ENCODE measurements at places on chromosomes 3 and 15. TPM values are rescaled to one million over a fixed set of nuclear protein-coding genes. Genes with fewer than 3 reads are reported as not detected.
A peak's percentile ranks its signal among the peaks of the same experiment; 100 is the strongest.

The VGLL3 gene
- total RNA-seq = 4.2 TPM

The LRTM1 gene
- total RNA-seq = not detected

The GOLGA6A gene
- total RNA-seq = 0.06 TPM

The OR5K2 gene
- total RNA-seq = not detected

The OCA2 gene
- total RNA-seq = 2.5 TPM

The TUSC7 gene
- not detected for total RNA-seq

The OIP5 gene
- total RNA-seq = 0.94 TPM

DNA sequence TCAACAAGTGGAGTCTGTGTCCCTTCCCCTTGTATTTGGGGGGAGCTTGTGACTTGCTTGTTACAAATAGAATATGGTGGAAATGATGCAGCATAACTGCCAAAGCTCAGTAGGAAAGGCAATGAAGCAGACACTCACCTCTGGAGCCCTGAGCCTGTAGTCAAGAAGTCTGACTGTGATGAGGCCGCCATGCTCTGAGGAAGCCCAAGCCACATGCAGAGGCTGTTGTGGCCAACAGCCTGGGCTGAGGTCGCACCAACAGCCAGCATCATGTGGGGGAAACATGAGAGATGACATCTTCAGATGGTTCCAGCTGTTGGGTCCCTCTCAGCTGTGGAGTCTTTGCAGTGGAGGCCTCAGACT, 161.4 kb downstream of the CHSY1 start:
- no peak overlapping the region for H3K4me3 ChIP-seq
- DNase-seq = no peak
- H3K36me3 ChIP-seq = no peaks in the 10 kb centered on the region
- H3K4me1 ChIP-seq = peaks cover 24% of the 10 kb centered on the region

DNA sequence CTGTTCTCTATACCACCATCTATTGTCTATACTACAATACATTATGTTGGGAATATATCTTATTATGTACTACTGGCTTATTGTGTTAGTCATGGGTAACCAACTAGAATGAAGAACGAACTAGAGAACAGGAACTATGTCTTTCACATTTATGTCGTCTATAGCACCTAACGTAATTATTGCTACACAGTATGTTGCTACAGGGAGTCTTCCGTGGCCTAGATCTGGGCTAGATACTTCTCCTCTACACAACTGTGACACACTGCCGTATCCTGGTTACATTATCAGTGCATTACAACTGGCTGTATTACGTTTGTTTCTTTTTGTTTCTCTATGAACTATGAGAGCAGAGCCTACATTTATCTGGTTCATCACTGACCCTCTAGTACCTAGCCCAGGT, 34.0 kb downstream of the SCG5 start:
- no peaks in the 10 kb centered on the region for H3K36me3 ChIP-seq
- no peak for DNase-seq
- no peaks in the 10 kb centered on the region for H3K27me3 ChIP-seq
- H3K4me1 ChIP-seq = peaks cover 3% of the 10 kb centered on the region

DNA sequence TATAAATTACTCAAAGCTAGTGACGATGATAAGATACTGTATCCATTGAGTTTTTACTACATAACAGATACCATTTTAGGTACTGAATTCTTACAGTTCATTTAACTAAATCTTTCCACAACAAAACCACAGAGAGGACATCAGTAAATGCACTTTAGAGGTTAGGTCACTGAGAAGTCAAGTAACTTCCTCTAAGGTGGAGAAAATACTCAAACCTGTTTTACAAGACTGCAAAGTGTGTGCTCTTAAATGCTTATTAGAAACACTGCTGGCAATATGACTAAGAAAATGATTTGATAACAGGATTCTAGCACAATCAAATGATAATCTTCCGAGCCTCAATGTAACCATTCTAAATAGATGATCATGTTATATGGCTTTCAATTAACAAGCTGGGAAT, 99.4 kb downstream of the UBE3A start:
- H3K4me3 ChIP-seq = no peak overlapping the region
- H3K27me3 ChIP-seq = no peaks in the 10 kb centered on the region
- H3K27ac ChIP-seq = no peak overlapping the region
- no peaks in the 10 kb centered on the region for H3K4me1 ChIP-seq
- peaks cover 8% of the 10 kb centered on the region for H3K36me3 ChIP-seq
- peak; percentile 9 for DNase-seq

DNA sequence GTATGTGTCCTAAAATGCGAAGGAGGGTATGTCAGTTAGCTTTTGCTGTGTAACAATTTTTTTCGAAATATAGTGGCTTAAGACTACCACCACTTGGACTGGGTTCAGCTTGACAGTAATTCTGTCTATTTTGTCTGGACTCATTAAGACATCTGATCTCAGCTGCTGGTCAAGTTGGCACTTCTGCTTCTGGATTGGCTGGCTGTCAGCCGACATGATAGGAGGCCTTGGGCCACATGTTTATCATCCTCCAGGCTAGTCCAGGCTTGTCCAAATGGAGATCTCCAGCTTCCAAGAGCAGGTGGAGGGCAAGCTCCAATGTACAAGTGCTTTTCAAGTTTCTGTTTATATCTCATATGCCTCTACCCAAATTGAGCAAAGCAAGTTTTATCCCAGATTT, 95.9 kb downstream of the GALK2 start:
- no peak overlapping the region for H3K27ac ChIP-seq
- no peaks in the 10 kb centered on the region for H3K4me1 ChIP-seq

DNA sequence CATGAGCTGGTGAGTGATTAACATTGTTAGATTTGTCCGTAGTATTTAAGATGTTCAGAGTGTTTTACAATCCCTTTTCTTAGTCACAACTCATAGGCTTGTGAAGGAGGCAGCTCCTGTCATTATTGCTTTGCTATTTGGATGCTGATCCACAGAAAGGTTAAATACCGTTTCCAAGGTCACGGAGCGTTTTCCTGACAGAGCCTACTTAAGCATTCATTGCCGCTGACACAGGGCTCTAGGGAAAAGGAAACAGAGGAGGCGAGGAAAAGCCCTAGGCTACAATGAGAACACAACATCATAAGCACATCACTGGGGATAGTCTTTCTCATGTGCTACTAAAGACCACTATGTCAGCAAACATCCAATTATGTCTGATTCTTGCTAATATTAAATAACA, 38.5 kb upstream of the CPB1 start:
- no peak overlapping the region for H3K27ac ChIP-seq
- no peak overlapping the region for H3K4me3 ChIP-seq
- H3K27me3 ChIP-seq = no peaks in the 10 kb centered on the region
- H3K4me1 ChIP-seq = no peaks in the 10 kb centered on the region
- H3K36me3 ChIP-seq = no peaks in the 10 kb centered on the region
- DNase-seq = peak; percentile 41

GRCh38 chr15:80584973-80585525, 110.1 kb upstream of the ABHD17C start:
- H3K4me3 ChIP-seq = no peak overlapping the region
- no peaks in the 10 kb centered on the region for H3K27me3 ChIP-seq
- H3K36me3 ChIP-seq = peaks cover 5% of the 10 kb centered on the region

- DNase-seq = peak; percentile 69
- peak overlapping the region; percentile 71 for H3K27ac ChIP-seq
- no peak overlapping the region for H3K4me3 ChIP-seq
- H3K4me1 ChIP-seq = peaks cover 24% of the 10 kb centered on the region
These were observed 115.4 kb upstream of the PRICKLE2 start for GRCh38 chr3:64340641-64341101.

DNA sequence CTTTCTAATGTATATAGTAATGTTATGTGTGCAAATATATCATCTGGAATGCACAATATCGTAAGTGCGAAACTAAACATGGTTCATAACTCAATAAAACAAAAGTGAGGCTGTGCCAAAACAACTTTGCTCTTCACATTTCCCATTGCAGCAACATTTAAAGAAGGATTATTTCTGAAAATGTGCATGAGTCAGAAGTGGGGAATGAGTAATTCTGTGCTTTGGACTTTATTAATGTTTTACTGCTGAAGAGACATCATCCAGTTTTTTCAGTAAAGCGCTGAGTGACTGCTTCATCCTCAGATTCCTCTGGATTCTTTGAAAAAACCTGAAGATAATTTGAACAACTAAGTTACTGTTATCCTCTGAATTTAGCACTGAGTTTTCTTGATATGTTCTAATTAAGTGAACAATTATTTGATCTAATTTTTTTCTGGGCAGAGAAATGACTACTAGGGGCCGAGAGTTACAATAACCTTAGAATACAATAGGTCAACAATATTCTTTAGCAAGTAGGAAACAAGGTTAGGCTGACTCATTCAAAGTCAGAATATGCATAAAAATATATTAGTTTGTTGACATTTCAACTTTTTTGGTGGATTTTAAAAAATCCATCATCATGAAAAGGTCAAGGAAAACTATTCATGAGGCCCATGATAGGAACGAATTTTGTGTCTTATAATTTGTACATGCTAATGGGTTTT, 20.0 kb upstream of the PLCL2 start:
- DNase-seq = no peak
- H3K27me3 ChIP-seq = no peaks in the 10 kb centered on the region
- peak overlapping the region; percentile 45 for H3K27ac ChIP-seq
- no peaks in the 10 kb centered on the region for H3K36me3 ChIP-seq
- H3K4me3 ChIP-seq = no peak overlapping the region
- H3K4me1 ChIP-seq = peaks cover 7% of the 10 kb centered on the region

GRCh38 chr15:52113708-52114107, 1.1 kb upstream of the BCL2L10 start:
- no peak for DNase-seq
- no peaks in the 10 kb centered on the region for H3K36me3 ChIP-seq
- no peak overlapping the region for H3K27ac ChIP-seq
- H3K4me3 ChIP-seq = no peak overlapping the region
- H3K4me1 ChIP-seq = no peaks in the 10 kb centered on the region
- H3K27me3 ChIP-seq = no peaks in the 10 kb centered on the region

GRCh38 chr3:141051443-141052200, 475 bp downstream of the SPSB4 start:
- H3K4me1 ChIP-seq = peaks cover 7% of the 10 kb centered on the region
- DNase-seq = peak; percentile 67
- H3K4me3 ChIP-seq = peak overlapping the region; percentile 45
- no peaks in the 10 kb centered on the region for H3K27me3 ChIP-seq
- no peaks in the 10 kb centered on the region for H3K36me3 ChIP-seq

- H3K27me3 ChIP-seq = no peaks in the 10 kb centered on the region
- DNase-seq = peak; percentile 56
- no peak overlapping the region for H3K27ac ChIP-seq
These were observed 414.6 kb downstream of the FOXP1 start for GRCh38 chr3:71168880-71169411.

DNA sequence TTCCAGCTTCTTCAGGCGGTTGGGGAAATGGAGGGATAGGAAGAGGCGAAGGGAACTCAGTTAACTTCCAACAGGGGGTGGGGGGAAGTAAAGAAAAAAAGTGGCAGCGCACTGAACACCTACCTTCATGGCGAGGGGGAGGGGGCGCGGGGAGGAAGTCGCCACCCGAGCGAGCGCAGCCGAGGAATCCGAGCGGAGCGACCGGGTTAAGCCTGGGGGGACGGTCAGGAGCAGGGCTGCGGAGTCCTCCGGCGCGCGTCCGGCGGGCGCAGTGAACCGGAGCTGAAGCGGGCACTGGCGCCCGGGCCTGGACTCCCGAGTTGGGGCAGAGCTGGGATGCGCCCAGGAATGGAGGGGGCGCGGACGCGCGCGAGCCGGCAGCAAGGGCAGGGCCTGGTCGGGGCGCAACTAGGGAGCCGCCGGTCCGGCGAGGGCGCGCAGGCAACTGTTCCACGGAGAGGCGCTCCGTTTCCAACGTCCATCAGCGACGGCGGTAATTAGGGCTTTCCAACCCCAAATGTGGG, at the start of gene WNT5A:
WNT5A (minus strand) TSS at position 450 of the 524 bp plus-strand sequence; CDS start at position 129, 321 bp downstream.
- H3K4me3 ChIP-seq = peak within 1 kb of the TSS; percentile 67
- peak; percentile 79 for DNase-seq
- peak within 1 kb of the TSS; percentile 37 for H3K27ac ChIP-seq
- peaks cover 4% of the 10 kb centered on the region for H3K4me1 ChIP-seq
- no peaks in the 10 kb centered on the region for H3K27me3 ChIP-seq
- H3K36me3 ChIP-seq = no peaks in the 10 kb centered on the region

GRCh38 chr3:170448584-170448983, 29.9 kb downstream of the CLDN11 start:
- H3K4me3 ChIP-seq = no peak overlapping the region
- H3K27me3 ChIP-seq = no peaks in the 10 kb centered on the region
- H3K27ac ChIP-seq = no peak overlapping the region
- DNase-seq = no peak

DNA sequence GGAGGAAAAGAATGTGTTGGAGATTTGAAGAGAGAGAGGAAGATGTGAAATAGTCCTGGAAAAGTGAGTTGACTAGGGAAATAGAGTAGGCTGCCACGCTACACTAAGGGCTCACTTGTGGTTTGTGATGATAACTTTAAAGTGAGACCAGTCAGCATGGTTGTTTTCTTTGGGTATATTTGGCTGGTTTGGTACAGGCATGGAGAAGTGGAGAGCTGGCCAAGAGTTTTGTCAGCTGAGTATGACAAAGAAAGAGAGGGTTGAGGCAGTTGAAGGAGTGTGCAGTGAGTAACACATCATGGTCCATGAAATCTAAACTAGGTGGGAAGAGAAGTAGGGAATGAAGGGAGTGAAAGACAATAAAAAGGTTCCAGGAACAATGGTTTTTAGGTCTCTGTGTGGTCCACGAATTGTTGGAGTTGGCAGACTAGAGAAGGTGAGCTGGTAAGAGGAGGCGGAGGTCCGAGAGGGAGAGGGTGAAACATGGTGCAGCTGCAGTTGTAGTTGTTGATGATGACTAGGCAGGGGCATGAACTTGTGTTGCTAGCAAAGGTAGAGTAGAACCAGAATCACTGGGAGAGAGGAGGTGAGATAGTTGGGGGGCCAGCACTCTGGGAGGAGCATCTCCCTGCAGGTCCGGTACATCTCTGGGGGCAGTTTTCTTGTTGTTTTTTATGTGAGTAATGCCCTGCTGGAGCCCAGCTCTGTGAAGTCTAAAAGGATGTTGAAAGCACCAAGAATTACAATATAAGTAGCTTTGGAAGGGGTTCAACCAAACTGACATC, 21.0 kb downstream of the ZNF80 start:
- no peaks in the 10 kb centered on the region for H3K4me1 ChIP-seq
- no peak for DNase-seq
- no peaks in the 10 kb centered on the region for H3K27me3 ChIP-seq

GRCh38 chr3:58646503-58646902, 20.1 kb downstream of the FAM3D start:
- H3K4me1 ChIP-seq = no peaks in the 10 kb centered on the region
- no peaks in the 10 kb centered on the region for H3K36me3 ChIP-seq
- no peaks in the 10 kb centered on the region for H3K27me3 ChIP-seq
- DNase-seq = peak; percentile 23
- H3K4me3 ChIP-seq = no peak overlapping the region
- H3K27ac ChIP-seq = no peak overlapping the region

GRCh38 chr15:70720228-70721016, 42.9 kb downstream of the UACA start:
- H3K4me1 ChIP-seq = no peaks in the 10 kb centered on the region
- no peak overlapping the region for H3K4me3 ChIP-seq
- H3K27me3 ChIP-seq = no peaks in the 10 kb centered on the region
- H3K36me3 ChIP-seq = no peaks in the 10 kb centered on the region
- DNase-seq = no peak
- H3K27ac ChIP-seq = no peak overlapping the region

Measured in kidney (tissue), 22 donors.